ENCODE measurements at places on chromosomes 16 and 17.

- no peak for DNase-seq
Measured at GRCh38 chr17:81399481-81400153, 4.4 kb downstream of the BAHCC1 start.

DNA sequence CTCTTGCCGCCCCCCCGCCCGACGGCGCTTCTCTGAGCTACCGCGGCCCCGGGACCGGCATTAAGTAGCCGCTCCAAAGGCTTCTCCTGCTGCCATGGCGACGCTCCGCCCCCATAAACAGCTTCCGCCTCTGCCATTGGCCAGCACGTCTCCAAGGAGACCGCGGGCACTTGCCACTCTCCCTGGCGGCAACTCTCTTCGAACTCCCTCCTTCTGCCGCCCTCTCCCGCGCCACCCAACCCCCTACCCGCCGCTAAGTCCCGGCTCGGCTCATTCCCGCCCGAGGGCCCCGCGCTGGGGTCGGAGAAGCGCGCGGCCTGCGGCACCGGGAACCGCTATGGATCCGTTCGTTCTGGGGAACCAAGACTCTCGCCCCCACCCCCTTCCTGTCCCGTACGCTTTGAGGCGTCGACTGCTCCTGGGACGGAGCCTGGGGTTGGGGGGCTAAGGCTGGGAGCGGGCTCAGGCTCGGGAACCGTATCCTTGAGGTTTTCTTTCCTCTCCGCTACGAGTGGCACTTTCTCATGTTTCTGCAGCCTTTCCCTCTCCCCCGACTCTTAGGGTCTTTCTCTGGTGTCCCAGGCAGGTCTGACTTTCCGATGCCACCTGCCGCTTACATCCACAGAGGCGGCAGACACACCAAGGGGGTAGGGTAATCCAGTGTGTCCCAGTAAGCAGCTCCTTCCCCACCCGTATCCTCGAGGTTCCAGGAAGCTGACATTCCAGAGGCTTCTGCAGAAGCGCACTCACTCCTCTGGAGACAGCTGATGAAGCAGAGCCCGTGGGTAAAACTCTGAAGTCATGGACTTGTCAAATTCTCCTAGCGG lies at the start of gene FOXJ1:
TSS of gene FOXJ1 (minus strand) at position 34 of the 827 bp plus-strand sequence. CDS start 850 bp downstream, outside the sequence.
- peak; percentile 83 for DNase-seq

- DNase-seq = no peak
Measured at GRCh38 chr17:56742601-56743000, 91.1 kb downstream of the C17orf67 start.

GRCh38 chr17:81612172-81612970 lies 24.5 kb downstream of the NPLOC4 start:
- no peak for DNase-seq

- DNase-seq = no peak
Measured at GRCh38 chr17:17573912-17574311, 17.6 kb downstream of the PEMT start.

DNA sequence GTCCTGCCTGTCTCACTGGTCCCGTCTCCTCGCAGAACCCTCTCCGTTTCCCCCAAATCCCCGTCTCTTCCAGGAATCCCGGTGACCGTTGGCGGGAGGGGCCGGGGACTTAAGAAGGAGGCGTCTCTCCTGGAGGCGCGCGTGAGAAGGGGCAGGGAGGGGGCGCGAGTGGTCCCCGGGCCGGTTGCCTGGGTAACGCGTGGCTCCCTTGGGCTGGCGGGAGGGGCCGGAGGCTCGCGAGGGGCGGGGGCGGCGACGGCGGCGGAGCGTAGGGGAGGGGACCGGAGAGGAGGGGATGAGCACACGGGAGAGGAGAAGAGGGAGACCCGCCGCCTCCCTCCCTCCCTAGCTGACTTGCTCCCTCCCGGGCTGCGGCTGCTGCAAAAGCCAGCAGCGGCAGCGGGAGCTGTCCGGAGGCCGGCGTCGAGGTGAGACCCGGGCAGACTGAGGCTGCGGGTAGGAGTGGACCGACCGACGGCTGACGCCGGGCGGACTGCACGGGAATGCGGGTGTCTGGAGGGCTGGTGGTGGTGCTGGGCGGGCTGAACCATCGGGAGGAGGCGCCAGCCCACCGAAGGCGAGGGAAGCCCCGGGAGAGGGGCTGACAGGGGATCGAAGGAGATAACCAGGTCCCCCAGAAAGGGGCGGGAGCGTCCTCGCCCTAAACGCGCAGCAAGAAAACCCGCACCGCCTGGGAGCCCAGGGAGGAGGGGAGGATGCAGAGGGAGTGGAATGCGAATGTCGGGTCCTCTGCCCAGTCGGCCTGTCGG lies at the start of gene PRRT2:
TSS of gene PRRT2 (plus strand) at position 298 of the 770 bp plus-strand sequence. CDS start 862 bp downstream, outside the sequence.
- no peak for DNase-seq

DNA sequence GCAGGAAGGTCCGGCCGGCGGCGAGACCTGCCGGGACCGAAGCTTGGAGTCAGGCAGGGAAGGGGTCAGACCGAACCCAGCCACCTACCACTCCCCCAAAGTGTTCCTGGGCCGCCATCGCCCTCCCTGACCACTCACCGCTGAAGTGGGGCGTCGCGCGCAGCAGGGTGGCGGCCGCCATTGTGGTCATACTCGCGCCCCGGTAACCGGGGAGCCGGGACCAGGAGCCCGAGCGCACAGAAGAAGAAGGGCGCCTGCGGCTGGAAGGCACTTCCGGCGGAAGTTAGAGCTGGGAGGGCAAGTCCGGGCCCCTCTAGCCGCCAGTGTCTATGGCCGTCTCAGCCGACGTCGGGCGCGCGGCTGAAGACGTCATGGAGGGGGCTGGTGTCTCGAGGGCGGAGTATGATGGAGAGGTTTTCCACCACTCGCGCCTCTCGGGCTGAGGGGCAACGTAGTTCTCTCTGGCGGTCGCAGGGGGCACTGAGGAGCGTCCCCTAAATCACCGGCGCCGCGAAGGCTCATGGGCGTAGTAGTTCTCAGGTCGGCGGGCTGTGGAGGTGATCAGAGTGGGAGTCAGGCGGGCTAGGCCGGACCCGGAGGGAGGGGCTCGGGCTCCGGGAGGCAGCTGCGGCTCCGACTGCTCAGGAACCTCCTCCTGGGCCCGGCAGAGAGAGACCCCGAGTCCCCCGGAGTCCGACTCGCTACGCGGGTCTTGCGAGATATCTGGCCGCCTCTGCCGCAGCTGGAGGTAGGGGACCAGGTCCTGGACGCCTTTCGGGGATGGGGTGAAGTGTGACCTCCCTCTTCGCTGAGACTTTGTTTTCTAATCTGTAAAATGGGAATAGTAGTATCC lies at the start of gene TUFM:
TSS of gene TUFM (minus strand) at position 269 of the 853 bp plus-strand sequence. CDS start at position 190, 79 bp downstream.
- DNase-seq = peak; percentile 99

GRCh38 chr17:17749025-17749772 lies 67.9 kb downstream of the RAI1 start:
- no peak for DNase-seq

DNA sequence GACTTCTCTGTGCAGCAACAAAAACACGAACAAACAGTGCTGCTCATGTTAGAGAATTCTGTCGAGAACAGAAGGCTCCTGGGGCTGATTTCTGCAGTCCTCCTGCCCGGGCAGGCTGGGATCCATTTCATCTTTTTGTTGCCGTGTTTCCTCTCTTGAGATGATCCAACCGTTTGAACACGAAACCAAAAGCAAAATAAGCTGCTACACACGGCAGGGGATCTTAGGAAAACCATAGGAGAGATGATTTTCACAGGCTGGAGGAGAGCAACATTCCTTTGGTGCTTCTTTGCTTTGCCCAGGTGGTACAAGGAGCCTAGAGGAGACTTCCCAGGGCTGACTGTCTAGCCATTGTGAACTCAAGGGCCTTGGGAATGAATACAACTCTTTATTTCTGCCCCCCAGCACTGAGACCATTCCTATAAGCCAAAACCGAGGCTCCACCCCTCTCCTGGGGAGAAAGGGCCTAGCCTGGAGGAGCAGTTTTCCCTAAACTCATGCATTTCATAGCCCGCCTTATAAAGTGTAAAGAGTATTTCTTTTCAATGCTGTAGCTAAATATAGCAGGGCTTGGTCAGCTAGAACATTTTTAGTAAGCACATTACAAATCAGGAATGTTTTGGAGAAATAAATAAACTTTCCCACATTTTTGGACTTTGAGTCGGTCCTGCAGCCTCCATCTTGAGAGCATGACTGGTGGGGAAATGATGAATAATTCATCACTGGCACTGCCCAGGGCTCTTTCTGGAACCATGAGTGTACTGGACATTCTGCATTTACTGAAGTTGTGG lies 7.7 kb downstream of the FOXL1 start:
- no peak for DNase-seq

Measured in thymus (tissue), 14 donors.